ENCODE measurements at places on chromosomes 7 and 10. TPM values are rescaled to one million over a fixed set of nuclear protein-coding genes. Genes with fewer than 3 reads are reported as not detected.

Gene FOXI2
- total RNA-seq: not detected

Gene UNCX
- not detected for total RNA-seq

Gene HSPB1
- total RNA-seq: 1,196 TPM

Gene SVIL
- total RNA-seq: 18.2 TPM

Gene ERVW-1
- total RNA-seq: not detected

Gene SPDYE11
- total RNA-seq: not detected

Gene PDCD4
- total RNA-seq: 35.0 TPM

Gene CYP2C19
- total RNA-seq: not detected

Gene PALD1
- 8.0 TPM for total RNA-seq

Gene HMX3
- not detected for total RNA-seq

Gene C10orf53
- total RNA-seq: not detected

Gene PNLIPRP1
- total RNA-seq: not detected

Gene ZNF239
- 4.5 TPM for total RNA-seq
